ENCODE measurements at places on chromosomes 1 and 21. TPM values are rescaled to one million over a fixed set of nuclear protein-coding genes. Genes with fewer than 3 reads are reported as not detected.
A peak's percentile ranks its signal among the peaks of the same experiment; 100 is the strongest.

Gene SHISA4
- 25.6 TPM for polyA plus RNA-seq

- DNase-seq = no peak
These were observed 11.8 kb downstream of the DRAM2 start for GRCh38 chr1:111127923-111128643.

DNA sequence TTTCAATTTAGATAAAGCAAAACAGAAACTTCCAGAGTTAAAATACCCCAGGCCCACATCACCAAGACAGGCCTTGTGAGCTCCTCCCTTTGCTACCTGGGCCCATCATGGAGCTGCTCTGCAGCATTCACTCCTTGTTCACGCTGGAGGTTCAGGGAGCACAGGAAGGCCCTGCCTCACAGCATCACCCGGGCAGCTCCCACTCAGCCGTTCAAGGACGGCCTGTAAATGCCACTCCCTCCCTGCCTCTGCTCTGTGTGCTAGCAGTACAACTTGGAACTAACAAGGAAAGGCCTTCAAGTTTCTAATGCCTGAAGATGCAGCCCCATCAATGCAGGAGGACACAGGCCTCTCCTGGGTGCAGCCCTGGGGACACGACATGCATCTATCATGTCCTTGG is 11.6 kb downstream of the ATP5PO start:
- no peak for DNase-seq

DNA sequence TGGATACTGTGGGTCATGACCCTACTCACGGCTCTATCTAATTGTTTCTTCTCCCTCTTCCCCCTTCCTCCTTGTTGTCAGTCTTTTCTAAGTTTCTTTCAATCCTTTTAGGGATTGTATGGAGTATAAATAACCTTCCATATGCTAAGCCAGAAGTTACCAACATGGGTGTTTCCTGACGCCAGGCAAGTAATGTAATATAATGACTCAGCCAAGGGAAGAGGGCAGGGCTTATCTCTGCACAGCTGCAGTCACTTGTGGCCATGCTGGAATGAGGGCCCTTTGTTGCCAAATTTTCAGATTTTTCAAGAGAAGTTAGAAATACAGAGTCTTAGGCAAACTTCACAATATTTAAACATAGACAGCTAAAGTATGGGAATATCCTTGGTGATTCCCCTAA is 194.6 kb downstream of the ST6GALNAC3 start:
- no peak for DNase-seq

- no peak for DNase-seq
These were observed 41.8 kb downstream of the ZNF281 start for GRCh38 chr1:200367841-200368534.

GRCh38 chr1:23356471-23357137 is 12.5 kb upstream of the HNRNPR start:
- DNase-seq = no peak

- DNase-seq = no peak
These were observed 3.2 kb upstream of the TMEM63A start for GRCh38 chr1:225885336-225885735.

Gene OLIG2
- polyA plus RNA-seq = not detected

Gene KIF26B
- polyA plus RNA-seq = 3.5 TPM

Gene MARK1
- polyA plus RNA-seq = 8.3 TPM

DNA sequence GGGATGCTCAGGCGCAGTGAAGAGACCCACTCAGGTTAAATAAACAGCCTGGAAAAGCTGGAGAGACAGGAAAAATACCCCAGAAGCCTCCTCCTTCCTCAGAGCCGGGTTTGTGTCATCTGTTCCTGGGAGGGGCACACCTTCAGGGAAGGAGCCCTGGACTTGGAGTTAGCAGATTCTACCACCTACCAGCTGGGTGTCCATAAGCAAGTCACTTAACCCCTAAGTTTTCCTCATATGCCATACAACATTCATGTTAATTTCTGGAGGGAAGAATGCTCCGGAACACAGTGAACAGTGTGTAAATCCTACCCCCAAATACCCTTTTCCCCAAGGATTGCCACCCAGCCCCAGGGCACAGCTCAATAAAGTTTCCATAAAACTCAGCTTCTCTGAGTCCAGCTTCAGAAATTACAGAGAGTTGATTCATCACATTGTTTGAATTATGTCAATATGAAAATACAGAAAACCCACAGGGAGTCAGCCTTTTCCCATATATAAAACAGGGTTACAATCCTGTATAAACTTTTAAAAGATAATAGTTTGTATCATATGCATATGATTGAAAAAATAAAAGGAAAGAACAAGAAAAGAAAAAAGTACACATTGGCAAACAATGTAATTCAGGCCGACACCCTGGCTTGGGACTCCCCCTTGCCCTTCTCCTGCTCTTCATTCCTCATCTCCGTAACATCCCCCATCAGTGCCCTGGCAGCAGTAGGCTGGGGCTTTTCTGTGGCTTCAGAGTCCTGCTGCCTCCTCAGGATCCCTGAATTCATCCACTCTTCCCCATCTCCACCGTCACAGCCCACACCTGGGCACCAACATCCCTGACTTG is 291.8 kb upstream of the USP24 start:
- DNase-seq = no peak

DNA sequence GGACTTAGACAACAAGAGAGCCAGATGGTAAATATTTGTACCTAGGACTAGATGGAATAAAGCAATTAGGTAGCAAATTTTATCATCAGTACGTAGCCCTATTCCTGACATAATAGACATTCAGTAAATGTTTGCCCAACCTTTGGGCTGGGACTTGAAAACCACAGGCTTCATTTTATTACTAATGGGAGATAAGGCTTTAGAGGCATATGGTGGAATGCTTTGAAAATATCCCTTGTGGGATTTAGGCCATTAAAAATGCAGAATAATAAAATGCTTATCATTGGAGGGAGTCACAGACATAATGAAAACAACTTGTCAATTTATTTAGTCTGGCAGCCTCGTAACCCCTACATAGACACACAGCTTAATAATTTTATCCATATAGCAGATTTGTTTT is 296.1 kb upstream of the SPAG17 start:
- DNase-seq = no peak

Gene INKA2
- polyA plus RNA-seq = 3.2 TPM

Gene PGLYRP4
- polyA plus RNA-seq = not detected

- DNase-seq = no peak
These were observed 489 bp downstream of the ACTN2 start for GRCh38 chr1:236686815-236687160.

Gene KIAA1614
- polyA plus RNA-seq = 9.0 TPM

Gene GPR3
- polyA plus RNA-seq = 1.7 TPM

Gene MANEAL
- polyA plus RNA-seq = 3.7 TPM

DNA sequence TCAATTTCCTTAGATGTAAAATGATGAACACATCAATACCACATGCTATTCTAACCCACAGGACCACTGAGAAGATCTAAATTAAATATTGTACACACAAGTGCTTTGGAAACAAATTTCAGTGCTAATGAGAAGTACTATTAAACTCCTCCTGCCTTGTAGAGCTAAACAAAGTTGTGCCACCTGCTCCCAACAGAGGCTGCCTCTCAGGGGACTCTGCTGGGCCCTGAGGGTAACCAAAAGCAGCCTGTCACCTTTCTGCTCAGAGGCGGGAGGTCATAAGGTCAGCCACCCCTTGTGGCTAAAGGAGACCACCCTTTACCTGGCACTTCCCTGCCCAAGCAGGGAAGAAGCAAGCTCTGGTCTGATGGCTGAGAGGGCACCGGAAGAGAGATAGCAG is 6.3 kb downstream of the SLC9A1 start:
- DNase-seq = no peak

GRCh38 chr1:218671573-218671972 is 326.4 kb downstream of the TGFB2 start:
- no peak for DNase-seq

DNA sequence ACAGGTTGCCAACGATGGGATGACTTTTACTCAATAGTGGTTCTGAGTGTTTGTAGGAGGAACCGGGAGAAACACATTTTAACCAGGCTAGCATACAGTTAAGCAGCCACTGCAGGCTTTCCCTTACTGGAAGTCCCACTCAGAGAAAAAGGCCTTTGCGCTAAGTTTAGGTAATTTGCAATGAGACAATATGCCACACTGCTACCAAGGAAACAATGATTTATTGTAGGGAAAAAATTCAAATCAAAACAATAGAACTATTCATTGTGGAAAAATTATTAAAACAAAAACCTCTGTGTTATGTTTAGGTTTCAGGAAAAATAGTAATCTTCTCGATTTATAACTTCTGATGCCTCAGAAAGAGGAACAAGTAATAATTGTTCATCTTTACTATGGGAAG is 51.4 kb upstream of the CR2 start:
- no peak for DNase-seq

DNA sequence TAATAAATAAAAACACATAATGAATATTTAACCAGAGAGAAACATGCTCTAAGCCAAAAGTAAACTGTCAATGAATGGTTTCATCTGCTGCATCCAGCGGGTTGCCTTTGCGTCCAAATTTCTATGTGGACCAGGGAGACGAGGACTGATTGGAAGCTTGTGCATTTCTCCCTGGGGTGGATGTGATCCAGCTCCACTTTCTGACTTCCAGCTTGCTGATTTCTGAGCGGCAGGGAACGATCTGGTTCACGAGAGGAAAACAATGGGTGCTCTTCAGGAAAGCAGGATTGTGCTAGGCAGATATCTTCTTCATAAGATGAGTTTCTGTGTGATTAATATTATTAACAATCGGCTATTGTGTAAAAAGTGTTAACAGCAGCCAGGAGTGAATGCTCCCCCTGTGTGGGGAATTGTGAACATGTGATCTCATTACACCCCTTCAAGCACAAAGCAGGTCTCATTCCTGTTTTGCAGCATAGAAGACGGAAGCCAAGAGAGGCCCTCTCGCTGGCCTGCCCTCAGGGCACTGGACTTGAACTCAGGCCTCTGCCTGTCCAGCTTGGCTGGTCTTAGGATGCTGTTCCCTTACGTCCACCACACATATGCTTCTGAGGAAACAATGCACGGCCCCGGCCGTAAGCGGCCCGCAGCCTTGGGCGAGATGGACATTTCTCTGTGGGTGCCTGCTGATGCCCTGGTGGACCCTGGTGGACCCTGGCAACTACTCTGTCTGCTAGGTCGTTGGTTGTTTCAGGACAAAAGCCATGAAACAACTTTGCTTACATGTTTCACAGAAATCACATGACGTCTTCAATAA is 183.4 kb upstream of the C1orf174 start:
- peak; percentile 90 for DNase-seq

DNA sequence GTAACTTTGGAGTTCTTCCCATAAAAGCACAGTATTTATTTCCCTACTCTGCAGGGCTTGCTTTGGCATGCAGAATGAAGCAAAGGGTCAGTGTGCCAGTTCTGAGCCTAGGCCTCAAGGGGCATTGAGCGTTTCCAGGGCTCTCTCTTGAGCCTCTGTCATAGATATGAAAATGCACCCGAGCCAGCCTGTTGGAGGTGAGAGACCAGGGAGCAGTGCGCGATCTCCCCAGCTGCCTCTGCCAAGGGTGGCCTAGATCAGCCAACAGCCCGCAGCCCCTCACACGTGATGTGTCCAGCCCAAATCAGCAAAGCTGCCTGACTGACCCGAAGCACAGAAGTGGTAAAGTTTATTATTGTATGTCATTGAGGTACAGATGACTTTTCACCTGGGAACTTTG is 63.7 kb downstream of the TENT5C start:
- no peak for DNase-seq

GRCh38 chr1:62437273-62437940 is 558 bp downstream of the USP1 start:
- DNase-seq = peak; percentile 17

Gene SH3GLB1
- polyA plus RNA-seq = 102 TPM

Gene LRRN2
- 4.2 TPM for polyA plus RNA-seq

Gene FBXO2
- 1.5 TPM for polyA plus RNA-seq

DNA sequence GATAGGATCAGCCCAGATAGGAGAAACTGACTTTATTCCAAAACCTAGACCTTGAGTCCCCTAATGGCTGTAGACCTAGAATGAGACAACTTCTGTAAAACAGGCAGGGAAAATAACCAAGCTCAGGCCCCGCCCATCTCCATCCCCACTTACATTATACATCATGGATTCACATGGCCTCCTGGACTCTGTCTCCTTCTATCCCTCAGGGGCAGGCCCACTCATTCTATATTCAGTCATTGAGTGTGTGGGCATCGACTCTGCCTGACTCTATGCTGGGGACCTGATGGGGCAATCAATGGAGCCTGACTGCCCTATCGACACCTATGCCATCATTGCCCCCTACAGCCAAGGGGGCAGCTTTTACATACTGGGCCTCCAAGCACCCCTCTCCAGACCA is 6.4 kb downstream of the AVPR1B start:
- DNase-seq = no peak

DNA sequence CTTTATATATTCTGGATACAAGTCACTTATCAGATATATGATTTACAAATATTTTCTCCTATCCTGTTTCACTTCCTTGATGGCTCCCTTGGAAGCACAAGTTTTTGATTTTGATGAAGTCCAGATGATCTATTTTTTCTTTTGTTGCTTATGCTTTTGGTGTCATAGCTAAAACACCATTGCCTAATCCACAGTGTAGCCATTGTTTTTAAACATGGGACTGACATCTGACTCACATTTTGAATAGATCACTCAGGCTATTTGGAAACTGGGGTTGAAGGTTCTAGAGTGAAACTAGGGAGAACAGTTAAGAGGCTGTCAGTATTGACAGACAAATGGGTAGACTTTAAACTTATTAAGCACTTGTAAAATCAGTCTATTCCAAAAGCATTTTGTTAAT is 16.6 kb downstream of the AK4 start:
- DNase-seq = no peak

DNA sequence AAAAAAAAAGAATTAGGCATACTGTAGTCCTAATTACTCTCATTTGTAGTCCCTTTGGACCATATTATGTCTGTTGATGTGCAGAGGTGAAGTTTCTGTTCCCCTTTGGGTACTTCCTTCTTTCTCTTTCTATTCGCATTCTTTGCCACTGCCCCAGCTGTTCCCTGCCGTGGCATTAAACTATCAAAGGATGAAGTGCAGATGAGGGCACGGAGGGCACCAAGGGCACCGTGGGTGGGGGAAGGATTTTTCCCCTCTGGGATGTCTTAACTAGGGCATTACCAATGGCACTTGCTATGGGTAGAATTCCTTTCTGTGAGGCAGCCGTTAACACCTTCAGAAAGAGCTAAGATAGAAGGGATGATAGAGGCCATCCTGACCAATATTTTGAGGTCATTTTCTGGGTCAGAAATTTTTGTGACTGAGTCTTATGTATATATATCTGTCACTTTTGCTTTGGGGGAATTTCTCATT is 4.9 kb upstream of the MAPKAPK2 start:
- no peak for DNase-seq

Gene ICOSLG
- 3.4 TPM for polyA plus RNA-seq

DNA sequence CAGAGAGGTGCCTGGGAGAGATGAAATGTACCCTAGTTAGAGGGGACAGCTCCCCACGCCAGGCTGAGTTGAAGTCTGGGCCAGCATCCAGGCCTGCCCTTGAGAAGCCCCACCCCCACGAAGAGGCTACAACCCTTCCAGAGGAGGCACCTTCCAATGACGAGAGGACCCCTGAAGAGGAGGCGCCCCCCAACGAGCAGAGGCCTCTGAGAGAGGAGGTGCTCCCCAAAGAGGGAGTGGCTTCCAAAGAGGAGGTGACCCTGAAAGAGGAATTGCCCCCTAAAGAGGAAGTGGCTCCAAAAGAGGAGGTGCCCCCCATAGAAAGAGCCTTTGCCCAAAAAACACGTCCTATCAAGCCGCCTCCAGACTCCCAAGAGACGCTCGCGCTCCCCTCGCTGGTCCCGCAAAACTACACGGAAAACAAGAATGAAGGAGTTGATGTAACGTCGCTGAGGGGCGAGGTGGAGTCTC is 3.1 kb downstream of the EVA1B start:
- no peak for DNase-seq

Gene BSND
- polyA plus RNA-seq = 0.13 TPM

- no peak for DNase-seq
These were observed 204.4 kb downstream of the GRIK3 start for GRCh38 chr1:36829961-36830360.

Gene PCSK9
- 0.59 TPM for polyA plus RNA-seq

Data from right lung (tissue), 10 donors.